ENCODE measurements at places on chromosomes 11 and 22.

- DNase-seq, result no peak
These were observed 11.5 kb downstream of the CLMP start for GRCh38 chr11:123183391-123184099.

GRCh38 chr11:68194675-68195294 is 18.3 kb downstream of the KMT5B start:
- no peak for DNase-seq

- no peak for DNase-seq
These were observed 78.9 kb upstream of the BIRC3 start for GRCh38 chr11:102238391-102238821.

- DNase-seq, result no peak
These were observed 216.6 kb downstream of the CEP164 start for GRCh38 chr11:117544130-117544800.

DNA sequence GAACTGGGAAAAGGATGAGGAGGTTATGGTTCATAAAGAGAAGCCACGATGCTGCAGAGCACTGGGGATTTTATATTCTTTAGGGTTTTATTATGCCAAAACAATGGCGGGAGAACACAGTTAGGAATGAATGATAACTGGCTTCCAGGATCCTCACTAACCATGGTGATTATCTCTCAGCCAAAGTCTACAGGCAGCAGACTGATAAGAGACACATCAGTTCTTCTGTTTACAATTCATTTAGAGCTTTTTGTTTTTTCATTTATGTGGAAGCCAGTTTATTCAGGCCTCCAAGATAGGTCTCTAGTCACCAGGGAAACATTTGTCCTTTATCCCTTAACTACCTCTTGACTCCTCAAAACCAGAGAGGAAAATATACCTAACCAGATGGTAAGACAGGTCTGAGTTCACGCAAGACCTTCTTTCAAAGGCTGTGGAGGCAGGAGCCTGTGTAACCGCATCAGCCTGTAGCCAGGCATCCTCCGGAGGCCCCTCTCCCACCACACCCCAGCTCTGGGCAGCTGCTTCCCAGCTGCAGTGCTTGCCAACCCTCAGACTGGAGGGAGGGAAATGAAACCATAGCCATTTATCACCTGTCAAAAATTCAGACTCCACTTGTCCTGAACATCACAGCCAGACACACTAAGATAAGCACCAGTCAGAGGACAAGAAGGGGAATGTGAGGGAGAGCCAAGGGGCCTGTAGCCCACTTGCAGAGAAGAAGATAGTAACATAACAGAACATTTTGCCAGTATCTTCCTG is 57.2 kb upstream of the FAM181B start:
- DNase-seq, result no peak

DNA sequence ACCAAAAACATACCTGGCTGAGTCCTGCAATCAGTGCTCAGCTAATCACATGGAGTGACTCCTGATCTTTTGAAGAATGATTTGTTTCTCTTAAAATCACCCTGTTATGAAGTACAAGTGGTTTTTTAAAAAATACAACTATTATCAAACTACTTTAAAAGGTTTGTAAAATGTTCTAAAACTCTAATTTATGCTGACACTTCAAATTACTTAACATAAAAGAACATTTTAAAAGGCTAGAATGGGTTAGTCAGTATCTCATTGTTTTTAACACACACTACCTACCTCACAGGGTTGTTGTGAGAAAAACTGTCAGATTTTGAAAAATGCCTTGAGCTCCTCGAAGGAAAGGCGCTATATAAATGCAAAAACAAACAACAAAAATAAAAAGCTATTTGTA is 33.2 kb downstream of the KMT5B start:
- DNase-seq, result no peak

GRCh38 chr22:45962434-45962718 is 14.6 kb downstream of the WNT7B start:
- no peak for DNase-seq

GRCh38 chr22:22863001-22863400 is 24.6 kb upstream of the IGLL5 start:
- no peak for DNase-seq

DNA sequence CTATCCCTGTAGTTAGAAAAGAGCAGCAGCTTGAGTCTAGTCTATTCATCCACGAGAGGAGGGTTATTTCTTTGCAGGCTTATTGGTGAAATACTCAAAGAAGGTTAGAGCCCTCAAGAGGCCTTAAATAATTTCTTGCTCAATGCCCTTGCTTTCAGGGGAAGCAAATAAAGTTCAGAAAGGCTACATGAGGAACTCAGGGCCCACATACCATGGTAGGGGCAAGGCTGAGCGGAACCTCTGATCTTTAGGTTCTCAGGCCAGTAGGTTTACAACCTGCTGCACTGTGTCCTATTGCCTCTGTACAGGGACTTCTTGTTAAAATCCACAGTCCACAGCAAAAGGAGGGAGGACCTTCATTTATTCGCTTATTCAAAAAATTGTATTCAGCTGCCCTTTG is 101.7 kb downstream of the ADAMTS15 start:
- DNase-seq, result no peak

Data from stimulated activated CD4-positive, alpha-beta T cell treated with anti-CD3 and anti-CD28 coated beads, Interleukin-4, amount 100 ng/mL, for 24 hours (primary cell).